ENCODE measurements at places on chromosomes 2 and 18.

DNA sequence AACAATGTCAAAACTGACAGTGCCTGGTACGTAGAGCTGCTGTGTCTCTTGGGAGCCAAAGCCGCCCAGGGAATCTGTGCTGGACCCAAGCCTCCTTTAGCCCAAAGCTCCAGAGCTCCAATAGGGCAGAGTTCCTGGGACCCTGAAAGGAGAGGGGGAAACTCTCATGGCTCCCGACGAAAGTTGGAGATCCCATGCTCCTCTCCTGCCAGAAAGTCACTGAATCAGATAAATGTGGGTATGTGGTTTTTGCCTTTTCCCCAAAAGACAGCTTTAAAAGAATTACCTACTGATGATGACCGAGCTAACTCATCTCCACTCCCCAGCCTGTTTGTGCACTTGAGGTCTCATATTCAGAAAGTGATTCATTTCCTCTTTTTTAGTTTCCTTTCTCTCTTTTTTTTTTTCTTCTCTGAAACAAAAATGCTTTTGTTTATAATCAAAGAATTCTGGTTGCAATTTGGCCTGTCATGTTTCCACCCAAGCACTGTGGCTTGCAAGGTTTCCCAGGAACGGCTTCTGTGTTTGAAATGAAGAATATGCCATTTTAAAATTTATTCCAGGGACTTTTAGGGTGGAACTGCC is 14.1 kb upstream of the PMAIP1 start:
- peak; percentile 46 for DNase-seq

GRCh38 chr2:136323935-136324334 is 206.0 kb upstream of the CXCR4 start:
- DNase-seq: no peak

GRCh38 chr2:190188289-190188688 is 125.8 kb upstream of the MSTN start:
- DNase-seq: no peak

GRCh38 chr2:28568533-28568932 is 72.7 kb downstream of the PLB1 start:
- DNase-seq: no peak

- no peak for DNase-seq
Measured at GRCh38 chr2:45070113-45070652, 60.9 kb upstream of the SIX2 start.

DNA sequence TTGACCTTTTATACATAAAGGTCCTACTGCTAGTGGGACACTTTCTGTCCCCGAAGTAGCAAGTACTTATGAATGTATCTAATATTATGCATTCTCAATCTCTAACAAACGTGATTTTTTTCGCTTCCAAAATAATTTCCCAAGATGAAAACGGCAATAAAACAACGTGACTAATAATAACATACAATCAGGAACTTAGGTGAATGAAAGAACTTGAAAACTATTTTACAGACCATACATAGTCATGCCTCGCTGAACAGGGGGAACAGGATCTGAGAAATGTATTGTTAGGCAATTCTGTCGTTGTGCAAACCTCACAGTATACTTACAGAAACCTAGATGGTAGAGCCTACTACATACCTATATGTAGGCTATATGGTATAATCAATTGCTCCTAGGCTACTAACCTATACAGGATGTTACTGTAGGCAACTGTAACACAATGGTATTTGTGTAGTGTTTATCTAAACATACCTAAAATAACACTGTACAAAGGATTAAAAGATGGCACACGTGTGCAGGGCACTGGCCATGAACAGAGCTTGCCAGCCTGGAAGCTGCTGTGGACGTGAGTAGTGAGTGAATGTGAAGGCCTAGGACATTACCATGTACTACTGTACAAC is 2.5 kb downstream of the RTN4 start:
- peak; percentile 79 for DNase-seq

DNA sequence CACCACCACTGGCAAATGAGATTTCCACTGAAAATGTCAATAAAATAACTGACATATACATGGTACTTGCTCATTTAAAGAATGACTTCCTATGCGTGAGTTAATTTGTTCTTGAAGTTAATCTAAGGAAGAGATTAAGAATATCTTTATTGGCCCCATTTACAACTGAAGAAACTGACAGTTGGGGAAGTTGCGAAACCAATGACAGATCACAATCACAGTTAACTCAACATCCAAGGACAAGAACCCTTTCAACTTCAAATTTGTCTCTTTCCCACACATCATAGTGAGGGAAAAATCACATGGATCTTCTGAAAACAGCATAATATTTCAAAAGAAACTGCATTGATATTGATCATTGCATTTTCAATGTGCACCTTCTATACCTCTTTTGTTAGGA is 565.4 kb downstream of the IRS1 start:
- DNase-seq: peak; percentile 11

- no peak for DNase-seq
Measured at GRCh38 chr2:76953733-76954347, 568.3 kb downstream of the LRRTM4 start.

DNA sequence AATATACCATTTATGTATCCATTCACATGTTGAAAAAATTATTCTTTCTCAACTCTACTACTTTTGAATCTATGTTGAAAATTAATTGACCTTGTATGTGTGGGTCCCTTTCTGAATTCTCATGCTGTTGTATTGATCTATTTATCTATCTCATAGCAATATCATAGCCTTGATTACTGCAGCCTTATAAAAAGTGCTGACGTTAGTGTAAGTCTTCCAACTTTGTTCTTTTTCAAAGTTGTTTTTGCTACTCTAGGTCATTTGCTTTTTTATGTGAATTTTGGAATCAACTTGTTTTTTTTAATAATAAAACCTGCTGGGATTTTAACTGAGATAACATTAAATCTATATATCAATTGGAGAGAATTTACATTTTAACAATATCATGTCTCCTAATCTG is 52.2 kb upstream of the PAX3 start:
- no peak for DNase-seq

DNA sequence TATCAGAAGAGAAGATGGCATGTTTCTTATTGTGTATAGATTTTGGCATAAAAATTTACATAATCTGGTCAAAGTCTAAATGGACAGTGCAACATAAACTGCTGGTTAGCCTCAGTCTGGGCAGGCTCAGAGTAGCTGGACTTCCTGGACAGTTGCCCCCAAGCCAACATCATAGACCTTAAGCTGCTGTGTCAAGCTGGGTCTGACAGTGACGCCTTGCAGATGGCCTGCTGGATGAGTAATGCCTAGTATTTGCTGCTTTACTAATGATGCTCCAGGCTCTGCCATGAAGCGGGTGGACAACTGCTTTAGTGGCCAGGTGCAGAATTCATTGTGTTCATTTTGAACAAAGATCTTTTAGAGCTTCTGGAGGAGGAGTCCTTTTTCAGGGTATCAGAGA is 603.7 kb upstream of the ZEB2 start:
- DNase-seq: no peak

- no peak for DNase-seq
Measured at GRCh38 chr2:42091671-42092070, 43.9 kb downstream of the PKDCC start.

- peak; percentile 48 for DNase-seq
Measured at GRCh38 chr2:84894758-84895520, 10.5 kb upstream of the TMSB10 start.

GRCh38 chr2:154350911-154351310 is 347.6 kb upstream of the KCNJ3 start:
- no peak for DNase-seq

DNA sequence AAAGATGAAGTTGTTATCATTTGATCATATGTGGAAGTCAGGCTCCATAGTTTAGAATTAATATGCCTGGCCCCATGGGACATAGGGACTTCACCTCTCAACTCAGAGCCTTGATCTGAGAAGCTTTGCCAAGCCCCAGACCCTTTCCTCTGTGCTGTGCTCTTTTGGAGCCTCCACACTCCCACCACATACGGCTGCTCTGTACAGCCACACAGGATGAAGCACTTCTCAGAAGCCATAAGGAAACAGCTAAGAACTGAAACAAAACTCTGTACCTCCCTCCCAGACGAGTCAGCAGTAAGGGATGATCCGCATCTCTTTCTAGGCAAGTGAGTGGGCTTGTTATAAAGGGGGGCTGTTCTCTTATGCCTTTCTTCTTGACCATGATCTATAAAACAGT is 66.5 kb downstream of the CAB39 start:
- no peak for DNase-seq

- DNase-seq: no peak
Measured at GRCh38 chr2:88667219-88667618, 24.3 kb upstream of the RPIA start.

GRCh38 chr2:84880645-84881521 is at the start of gene TRABD2A:
TSS of gene TRABD2A (minus strand) at chr2:84881084. CDS start at chr2:84881039, 45 bp downstream.
- DNase-seq: no peak

DNA sequence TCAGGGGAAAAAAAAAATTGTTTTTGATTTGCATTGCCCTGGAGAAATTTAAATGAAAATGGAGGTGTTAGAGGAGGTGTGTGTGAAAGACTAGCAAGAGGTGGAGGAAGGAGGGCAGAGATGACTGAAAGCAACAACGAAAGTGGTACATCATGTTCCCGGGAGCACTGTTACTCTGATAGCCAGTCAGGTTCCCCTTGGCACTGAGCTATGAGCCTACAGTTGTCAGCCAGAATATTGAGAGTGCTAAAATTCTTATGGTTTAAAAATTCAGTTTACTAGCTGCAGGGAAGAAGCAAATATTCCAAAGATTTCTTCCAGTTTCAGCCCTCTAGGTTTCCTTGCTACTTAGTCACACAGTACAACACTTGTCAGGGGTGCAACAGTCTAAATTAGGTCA is 366.7 kb upstream of the DLGAP1 start:
- no peak for DNase-seq

GRCh38 chr2:183950673-183951072 is 647.7 kb upstream of the ZNF804A start:
- DNase-seq: no peak

DNA sequence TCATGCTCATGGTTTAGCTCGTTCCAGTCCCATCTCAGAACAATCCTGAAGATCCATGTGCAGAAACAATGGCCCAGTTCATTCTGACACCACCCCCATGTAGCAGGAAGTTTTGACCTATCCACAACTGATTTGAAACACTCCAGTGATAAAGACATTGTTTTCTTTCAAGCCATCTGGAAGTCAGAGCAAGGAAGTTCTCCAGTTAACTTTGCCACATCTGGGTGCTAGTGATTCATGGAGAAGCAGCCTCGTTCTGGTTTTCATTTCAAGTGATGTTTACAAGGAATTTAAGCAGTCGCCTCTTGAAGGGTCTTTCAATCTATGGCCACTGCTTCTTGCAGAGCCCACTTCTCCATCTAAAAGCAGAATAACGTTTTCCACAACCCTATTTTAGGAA is 36.6 kb upstream of the TWIST2 start:
- DNase-seq: no peak

DNA sequence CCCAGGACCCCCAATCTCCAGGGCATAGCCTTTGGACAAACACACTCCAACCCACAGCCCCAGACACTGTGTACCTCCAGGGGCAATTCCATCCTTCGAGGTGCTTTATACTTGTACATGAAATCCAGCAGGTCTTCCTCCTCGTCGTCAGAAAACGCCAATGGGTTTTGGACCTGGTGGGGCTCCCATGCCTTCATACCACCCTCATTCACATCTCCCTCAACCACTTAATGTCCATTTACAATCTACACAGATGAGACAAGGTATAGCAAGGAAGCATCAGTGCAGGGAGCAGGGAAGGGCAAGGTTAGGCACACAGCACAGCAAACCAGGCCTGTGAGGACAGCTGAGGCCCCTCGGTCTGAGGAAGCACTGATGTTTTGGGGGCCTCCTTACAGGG is 20.6 kb downstream of the MRPL35 start:
- no peak for DNase-seq

DNA sequence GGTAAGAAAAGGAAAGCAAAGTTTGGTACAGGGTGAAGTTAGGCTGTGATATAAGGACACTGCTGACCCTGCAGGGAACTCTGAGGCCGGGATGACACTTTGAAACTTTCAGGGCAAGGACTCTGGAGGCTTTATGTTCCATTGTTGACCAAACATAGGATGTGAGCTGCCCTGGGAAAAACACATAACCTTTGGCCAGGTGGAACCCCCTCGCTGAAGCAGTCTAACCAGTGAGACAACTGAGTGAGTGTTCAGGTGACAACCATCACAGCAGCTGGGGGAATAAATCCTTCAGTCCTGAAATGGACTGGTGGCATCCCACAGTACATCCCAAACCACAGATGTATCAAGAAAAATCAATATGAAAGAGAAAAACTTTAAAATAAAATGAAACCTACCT is 280.9 kb upstream of the CDH2 start:
- DNase-seq: no peak

GRCh38 chr2:126893606-126894005 is 5.1 kb upstream of the TEX51 start:
- DNase-seq: no peak

GRCh38 chr18:60448487-60449267 is 76.1 kb upstream of the MC4R start:
- DNase-seq: no peak

- no peak for DNase-seq
Measured at GRCh38 chr2:101052147-101052546, 50.1 kb downstream of the RPL31 start.

GRCh38 chr2:153866595-153866994 is 5.1 kb upstream of the GALNT13 start:
- no peak for DNase-seq

- no peak for DNase-seq
Measured at GRCh38 chr2:68911709-68912108, 40.5 kb upstream of the BMP10 start.

DNA sequence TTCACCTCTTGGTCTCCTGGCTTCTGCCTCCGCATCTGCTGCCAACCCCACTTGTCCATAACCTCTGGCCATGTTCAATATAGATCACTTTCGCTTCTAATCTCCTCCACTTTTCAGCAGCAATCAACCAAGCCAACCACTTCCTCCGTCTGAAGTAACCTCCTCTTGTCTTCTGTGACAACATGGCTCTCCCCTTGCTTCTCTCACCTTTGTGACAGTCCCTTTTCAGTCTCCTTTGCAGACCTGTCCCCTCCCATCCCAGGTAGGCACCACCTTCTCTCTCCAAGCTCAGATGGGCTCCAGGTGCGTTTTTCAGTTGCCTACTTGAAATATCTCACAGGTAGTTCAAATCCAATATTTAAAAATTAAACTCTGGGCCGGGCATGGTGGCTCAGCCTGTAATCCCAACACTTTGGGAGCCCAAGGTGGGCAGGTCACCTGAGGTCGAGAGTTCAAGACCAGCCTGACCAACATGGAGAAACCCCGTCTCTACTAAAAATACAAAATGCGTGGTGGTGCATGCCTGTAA is 4.7 kb upstream of the PSD4 start:
- no peak for DNase-seq

DNA sequence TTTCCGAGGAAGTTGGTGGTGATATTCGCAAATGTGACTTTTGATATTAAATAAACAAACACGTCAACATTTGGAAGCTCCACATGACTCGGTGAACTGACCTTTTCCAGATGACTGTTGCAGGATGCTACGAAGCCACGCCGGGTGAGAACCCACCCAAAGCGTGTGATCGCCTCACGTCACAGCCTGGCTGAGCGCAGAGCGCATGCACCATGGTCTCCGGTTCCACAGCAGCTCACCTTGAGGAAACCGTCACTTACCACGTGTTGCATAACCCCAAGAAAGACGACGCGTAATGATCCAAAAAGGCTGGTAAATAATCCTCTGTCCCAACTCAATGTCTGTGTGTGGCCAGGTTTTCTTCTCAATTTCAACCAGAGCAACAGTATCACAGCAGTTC is 64.5 kb upstream of the CTDP1 start:
- no peak for DNase-seq
